Left ventricle myocardium inferior (tissue), 1 donor: ENCODE measurements at places on chromosomes 3 and 15. TPM values are rescaled to one million over a fixed set of nuclear protein-coding genes. Genes with fewer than 3 reads are reported as not detected.
A peak's percentile ranks its signal among the peaks of the same experiment; 100 is the strongest.

The COLQ gene
- 14.9 TPM for total RNA-seq

DNA sequence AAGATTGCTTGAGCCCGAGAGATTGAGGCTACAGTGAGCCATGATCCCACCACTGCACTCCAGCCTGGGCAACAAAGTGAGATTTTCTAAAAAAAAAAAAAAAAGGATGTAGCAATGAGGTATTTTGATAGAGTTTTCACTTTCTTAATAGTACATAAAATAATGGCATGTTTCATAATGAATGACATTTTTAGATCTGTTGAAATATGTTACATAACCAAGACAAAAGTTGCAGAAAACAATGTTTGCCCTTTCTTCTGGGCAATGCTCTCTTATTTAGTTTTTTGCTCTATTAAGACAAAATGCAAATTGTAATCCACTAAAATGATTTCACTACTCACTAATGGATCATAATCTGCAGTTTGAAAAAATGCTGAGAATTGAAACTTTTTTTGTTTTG lies 4.4 kb upstream of the MAPK6 start:
- DNase-seq, result no peak

DNA sequence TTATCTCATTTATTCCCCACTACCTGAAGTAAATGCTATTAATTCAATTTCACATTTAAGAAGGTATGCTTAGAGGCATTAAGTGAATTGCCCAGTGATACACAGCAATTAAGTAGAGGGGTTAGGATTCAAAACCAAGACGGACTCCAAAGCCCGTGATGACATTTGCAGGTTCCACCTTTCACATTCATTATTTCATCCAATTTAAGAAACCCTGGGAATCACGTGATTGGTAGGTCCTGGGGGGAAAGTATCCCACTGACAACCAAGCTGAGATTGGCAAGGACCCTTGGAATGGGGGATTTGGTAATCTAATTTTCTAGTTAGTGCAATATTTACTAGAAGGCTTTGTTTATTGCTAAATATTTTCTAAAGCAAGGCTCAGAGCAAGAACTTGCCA lies 1.8 kb downstream of the POMGNT2 start:
- no peak for DNase-seq

- no peak for DNase-seq
Measured at GRCh38 chr3:150402217-150402616, 5.9 kb upstream of the TSC22D2 start.

DNA sequence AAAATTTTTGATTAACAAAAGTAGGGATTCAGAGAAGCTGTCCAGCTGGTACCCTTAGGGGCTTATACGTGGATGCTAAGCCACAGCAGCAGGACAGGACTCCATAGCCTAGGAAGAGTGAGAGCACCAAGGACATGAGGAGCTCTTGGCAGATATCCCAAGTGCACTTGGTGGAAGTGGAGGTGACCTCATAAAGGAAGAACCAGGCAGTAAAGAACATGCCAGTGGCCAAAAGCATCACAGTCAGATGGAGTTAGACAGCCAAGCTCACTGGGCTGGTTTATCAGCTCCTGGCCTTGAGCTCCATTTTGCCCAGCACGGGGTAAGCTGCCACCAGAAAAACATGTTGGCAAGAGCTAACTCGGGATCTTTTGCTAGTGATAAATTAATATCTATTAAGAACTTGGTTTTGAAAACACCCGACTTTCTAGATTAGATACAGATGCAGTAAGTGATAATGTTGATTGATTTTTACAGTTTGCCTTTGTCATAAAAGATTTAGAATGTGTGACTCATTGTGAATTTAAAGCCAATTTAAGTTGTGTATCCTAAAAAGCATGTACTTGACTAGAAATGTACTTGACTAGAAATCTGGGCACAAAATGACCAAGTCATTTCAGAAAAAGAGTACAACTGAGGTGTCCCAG lies 108.0 kb downstream of the CMSS1 start:
- DNase-seq, result peak; percentile 41

DNA sequence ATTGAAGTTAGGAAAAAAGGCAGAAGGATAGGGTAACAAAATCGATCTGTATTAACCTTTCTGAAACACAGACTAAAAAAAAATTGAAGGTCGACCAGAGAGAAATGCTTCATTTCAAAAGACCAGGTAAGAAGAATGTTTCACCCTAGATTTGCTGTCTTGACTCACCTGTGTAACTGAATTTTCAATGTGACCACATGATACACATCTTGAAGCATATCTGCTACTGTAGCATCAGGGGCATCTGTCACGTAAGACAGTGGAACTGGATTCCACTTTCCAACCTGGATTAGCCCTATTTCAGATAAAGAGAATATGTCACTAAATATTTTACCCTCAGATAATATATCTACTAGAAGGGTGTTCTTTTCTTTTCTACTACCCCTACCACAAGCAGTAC lies 9.3 kb downstream of the SATB1 start:
- no peak for DNase-seq

GRCh38 chr15:98493966-98494511 lies 154.3 kb upstream of the IGF1R start:
- DNase-seq, result no peak

DNA sequence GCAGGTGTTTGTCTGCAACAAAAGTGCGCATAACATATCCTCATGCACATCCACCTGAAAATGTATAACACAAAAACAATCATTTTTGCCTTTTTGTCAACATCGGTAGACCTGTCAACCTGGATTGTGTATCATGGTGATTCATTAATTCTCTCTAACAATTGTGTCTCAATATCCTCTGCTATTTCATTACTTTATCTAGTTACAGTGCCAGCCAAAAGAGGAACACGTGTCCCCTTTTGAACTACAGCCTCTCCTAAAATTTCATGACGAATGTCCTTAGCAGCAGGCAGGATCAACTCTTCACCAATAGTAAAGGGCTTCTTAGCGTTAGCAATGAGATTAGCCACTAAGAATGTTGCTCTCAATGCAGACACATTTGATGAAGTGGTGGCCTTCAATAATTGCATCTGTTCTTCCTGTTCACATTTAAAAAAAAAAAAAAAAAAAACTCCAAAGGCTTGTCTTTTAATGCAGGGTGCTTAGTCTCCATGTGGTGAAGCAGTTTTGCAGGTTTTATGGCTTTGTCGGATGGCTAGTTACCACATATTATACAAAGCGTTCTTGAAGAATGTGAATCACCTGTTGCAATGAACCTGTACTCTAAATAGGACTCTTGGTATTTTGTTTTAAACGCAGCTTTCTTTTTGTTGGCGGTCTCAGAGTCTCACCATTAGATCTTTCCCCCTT lies 45.7 kb upstream of the MCTP2 start:
- DNase-seq, result no peak

The SERINC4 gene
- total RNA-seq, result 0.44 TPM

- no peak for DNase-seq
Measured at GRCh38 chr3:55172913-55173312, 245.1 kb upstream of the LRTM1 start.

DNA sequence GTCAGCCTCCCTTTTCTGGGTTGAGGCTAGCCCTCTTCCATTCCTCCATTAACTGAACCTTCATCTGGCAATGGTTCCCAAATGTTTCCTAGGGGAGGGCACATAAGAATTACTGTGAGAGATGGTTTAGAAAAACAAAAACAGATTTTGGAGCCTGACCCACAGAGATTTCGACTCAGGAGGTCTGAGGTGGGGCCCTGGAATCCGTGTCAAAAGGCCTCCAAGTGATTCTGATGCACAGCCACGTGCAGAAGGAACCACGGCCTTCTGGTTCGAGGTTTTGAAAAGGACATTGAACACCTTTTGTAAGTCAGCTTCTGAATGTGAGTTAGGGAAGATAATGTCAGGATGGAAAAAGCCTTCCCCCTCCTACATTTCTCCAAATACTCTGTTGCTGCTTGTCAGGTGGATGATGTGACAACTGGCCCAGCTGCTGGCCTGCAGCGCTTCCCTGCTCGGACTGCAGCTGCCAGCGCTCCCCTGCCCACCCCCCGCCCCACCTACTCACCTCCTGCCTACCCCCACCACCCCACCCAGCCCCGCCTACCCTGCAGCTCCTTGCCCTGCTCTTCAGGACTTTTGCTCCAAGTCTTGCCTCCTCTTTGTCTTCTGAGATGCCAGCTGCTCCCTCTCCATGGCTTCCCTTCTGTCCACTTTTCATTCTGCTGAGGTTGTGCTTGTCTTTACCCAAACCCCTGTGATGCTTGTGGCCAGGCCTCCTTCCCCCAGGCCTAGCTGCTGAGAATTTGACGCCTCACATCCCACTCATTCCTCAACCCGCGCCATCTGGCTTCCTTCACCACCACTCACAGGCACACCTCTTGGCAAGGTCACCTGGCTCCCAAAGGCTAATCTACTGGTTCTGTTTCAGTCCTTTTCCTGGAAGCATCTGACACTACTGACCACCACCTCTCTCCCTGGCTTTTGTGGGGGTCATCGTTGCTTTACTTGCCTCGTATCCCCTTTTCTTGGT lies 6.6 kb downstream of the EHD4 start:
- DNase-seq, result peak; percentile 77

GRCh38 chr3:197022405-197023231 lies 7.0 kb downstream of the MELTF start:
- DNase-seq, result no peak

- DNase-seq, result no peak
Measured at GRCh38 chr3:62809369-62809768, 65.8 kb downstream of the CADPS start.

The PRSS50 gene
- 0.22 TPM for total RNA-seq

DNA sequence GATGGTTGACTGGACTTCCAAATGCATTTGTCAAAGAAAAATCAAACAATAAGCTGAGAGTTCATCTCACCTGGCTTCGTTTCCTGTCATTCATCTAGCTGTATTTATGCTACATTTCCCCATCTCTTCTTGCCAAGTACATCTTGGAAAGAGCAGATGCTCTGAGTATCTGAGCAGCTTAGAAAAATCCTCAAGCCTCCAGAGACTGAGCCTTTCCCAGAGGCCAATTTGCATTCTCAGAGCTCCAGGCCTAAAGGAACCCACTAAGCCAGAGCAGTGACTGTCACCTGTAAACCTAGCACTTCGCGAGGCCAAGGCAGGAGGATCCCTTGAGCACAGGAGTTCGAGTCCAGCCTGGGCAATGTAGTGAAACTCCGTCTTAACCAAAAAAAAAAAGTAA lies 100.5 kb downstream of the XXYLT1 start:
- DNase-seq, result no peak
